ENCODE measurements at places on chromosomes 12 and 14.

DNA sequence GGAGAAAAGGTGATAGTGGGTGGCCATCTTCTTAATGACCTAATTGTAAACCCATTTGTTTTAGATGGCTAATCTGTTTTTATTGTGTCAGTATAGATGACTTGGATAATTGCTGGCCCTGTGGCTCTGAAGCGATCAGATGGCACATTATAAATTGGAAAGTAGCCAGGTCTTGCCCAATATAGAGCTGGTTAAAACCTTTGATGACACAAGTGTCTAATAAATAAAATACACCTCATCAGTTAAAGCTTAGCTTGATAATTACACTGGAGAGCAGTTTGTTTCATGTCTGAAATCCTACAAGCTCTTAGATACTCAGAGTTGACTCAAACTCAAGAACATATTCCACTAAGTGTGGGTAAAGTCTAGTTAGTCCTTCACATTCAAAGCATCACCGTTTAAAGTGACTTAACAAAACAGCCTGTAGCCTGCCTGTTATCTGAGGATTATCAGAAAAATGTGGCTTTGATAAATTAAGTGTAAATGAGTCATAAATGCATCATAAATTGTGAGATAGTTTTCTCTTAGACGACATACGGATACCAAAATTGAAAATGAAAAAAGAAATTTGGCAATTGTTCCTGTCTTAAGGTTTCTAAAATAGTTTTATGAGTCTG lies 280.9 kb downstream of the LRIG3 start:
- no peak for DNase-seq

DNA sequence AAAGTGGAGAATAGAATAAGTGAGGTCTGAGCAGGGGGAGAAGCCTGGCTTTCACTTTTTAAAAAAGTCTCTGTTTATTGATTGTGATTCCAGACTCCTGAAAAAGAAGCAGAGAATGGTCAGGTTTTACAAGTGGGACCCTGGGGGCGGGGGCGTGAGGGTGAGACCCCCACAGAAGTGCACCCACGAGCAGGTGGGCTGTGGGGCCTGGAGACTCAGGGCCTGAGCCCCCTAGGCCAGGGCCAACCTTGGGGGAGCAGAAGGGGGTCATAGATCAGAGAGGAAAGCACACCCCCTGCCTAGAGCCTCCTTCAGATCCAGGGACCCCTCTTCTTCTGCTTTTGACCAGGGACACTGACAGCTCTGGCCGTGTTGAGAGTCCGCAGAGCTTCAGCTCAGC lies 180.3 kb downstream of the ADGRD1 start:
- DNase-seq = no peak

DNA sequence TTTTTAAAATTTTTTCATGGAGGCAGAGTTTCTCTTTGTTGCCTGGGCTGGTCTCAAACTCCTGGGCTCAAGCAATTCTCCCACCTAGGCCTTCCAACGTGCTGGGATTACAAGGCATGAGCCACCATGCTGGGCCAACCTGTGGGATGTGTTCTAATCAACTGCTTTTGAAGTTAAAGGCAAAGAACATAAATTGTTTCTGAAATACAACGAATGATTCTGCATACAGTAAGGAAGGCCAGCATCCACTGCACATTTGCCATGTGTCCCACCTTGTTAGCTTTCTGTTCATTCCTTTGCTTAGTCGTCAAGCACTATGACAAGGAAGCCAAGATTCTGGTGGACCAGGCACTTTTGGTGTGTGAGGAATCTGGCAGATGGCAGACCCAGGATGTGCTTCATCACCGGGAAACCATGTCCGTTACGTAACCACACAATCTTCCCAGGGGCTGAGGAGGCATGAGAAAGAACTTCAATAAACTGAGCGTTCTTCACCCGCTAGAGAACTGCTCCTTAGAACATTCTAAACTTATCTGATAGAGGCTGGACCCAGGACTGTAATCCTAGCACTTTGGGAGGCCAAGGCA lies 24.5 kb downstream of the MOK start:
- no peak for DNase-seq

DNA sequence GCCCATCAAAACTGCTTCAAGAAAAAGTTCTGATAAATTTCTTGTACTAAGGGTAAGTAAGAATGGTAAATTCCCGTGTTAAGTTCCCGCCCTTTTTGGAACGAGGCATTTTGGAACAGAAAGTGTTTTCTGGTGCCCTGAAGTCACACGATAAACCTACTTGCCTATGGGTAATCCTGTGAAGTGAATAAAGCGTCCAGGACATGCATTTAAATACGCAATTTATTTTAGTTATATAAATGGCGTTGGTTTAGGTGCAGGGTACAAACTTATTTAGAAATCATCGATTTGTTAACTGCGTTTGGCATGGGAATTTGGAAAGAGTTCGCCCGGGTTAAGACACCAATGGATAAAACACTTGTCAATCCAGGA lies 715 bp upstream of the RAP1B start:
- DNase-seq = no peak

DNA sequence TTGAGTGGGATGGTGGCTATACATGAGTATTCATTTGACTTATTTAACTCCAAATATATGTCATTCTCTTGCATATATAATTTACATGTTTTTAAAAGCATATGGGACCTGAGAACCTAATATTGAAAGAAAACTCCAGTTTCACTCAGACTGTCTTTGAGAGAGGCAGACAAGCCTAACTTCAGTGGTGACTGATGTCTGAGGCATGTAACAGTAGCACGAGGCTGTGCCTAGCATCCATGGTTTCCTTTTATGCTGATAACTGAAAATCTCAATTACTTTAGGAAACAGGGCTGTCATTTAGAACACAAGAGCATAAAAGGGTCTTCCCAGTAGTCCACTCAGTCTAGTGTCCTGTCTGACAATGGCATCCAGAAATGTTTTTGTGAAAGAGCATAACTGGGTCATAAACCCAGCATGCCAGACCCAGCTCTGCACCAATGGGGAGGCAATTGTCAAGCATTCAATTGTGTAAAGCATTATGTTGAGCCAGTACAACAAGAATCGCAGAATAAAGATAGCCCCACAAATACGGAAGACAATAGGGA lies 24.3 kb downstream of the MAPK1IP1L start:
- no peak for DNase-seq

GRCh38 chr12:43011383-43011926 lies 421.9 kb upstream of the PRICKLE1 start:
- no peak for DNase-seq

DNA sequence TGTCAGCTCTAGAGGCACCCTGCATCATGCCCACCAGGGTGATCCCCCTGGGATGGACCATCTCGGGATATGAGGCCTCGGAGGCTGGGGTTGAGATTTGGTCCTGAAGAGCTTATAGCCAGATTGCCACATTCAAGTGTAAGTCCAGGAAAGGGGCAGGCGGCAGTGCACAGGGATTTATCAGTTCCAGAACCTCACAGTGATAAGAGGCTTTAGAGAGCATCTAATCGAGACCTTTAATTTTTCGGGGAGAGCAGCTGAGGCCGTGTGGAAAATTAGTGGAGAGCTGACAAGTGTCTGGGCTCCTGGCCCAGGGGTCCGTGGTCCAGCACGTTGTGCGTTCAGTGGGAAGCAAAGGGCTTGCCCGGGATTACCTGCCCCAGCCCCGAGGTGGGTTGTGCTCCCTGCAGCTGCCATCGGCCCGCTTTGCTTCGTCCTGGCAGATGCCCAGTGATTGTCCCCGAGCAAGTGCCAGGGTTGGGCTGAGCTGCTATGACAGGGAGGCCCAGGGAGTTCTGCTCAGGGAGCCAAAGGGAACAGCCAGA lies 52.1 kb downstream of the C14orf132 start:
- DNase-seq = no peak

DNA sequence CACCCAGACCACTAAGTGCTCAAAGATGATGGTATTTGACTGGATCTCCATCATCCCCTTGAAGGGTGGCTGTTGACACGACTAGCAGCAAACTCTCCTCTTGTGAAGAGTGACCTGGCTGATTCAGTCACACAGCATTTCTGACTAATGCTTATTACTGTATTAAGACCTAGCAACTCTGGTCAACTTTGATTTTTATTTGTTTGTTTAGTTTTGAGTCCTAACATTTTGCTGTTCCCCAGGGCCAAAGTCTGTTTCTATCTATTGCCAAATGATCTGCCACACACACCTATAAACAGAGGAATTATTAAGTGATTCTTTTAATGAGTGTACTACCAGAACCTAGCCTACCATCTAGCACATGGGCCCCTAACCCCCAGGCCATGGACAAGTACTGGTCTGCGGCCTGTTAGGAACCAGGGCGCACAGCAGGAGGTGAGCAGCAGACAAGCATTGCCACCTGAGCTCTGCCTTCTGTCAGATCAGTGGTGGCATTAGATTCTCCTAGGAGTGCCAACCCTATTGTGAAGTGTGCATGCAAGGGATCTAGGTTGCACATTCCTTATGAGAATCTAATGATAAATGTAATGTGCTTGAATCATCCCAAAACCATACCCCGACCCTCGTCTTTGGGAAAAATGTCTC lies 120.0 kb downstream of the RPS6KA5 start:
- no peak for DNase-seq
